ENCODE measurements at places on chromosomes 4 and X.

DNA sequence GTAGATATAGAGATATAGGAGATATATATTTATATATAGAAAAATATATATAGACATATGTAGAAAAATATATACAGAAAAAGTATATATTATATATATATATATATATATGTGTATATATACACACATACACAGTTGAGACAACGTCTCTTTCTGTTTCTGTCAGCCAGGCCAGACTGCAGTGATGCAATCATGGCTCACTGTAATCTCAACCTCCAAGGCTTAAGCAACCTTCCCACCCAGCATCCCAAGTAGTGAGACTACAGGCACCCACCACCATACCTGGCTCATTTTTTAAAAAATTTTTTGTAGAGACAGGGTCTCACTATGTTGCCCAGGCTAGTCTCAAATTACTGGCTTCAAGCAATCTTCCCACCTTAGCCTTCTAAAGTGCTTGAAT, 426.3 kb downstream of the GPM6A start:
- DNase-seq = no peak

GRCh38 chr4:67250131-67250896, 295.0 kb downstream of the CENPC start:
- DNase-seq = no peak

- no peak for DNase-seq
Observed at GRCh38 chr4:16926214-16926613, 27.8 kb upstream of the LDB2 start.

DNA sequence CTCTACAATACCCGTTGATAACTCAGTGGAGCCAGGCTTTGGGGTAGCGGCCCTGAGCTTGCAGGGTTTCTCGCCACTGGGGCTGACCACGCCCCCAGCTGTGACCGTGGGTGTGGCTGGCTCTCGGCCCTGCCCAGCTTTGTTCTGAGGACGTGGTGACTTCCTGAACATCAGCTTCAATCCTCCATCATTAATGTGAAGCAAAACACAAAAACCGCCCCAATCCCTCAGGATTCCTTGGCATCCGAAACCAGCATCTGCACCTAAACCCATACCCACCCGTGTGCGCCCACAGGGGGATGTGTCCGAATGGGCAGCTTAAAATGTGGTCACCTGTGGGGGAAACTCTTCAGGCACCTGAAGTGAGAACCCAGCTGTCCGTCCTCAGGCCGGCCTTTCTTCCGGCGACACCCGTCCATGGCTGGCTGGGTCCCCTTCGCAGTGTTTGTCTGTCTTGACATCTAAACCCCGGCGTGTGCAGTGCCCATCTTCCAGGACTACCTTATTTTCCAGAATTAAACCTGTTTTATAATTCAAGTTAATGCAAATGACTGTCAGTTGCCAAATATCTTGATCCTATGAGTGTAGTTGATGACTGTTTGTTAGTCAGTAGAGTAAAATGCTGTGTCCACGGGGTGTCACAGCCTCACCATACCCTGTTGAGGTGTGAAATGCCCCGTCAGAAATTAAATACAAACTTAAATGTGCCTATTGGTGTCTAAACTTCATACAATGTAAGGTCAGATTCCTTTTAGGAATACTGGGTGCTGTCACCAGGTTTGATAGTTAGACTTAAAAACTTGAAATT, 27.3 kb downstream of the NELFA start:
- no peak for DNase-seq

- no peak for DNase-seq
Observed at GRCh38 chr4:100581337-100581736, 63.5 kb upstream of the EMCN start.

DNA sequence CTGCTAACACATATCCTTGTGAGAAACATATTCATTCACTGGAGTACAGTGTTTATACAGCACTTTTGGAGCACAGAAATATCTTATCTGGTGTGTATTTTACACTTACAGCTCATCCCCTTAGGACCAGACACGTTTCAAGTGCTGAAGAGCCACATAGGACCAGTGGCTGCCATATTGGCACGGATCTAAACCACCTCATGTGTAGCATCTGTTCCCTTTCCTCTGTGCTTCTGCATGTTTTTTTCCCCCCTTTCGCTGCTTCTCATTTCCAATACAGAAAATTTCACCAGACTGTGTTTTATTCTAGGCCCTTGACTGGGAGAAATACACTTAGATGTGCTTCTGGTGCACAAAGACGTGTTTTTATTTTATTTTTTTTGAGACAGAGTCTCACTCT, 69.7 kb upstream of the RBMX start:
- no peak for DNase-seq

DNA sequence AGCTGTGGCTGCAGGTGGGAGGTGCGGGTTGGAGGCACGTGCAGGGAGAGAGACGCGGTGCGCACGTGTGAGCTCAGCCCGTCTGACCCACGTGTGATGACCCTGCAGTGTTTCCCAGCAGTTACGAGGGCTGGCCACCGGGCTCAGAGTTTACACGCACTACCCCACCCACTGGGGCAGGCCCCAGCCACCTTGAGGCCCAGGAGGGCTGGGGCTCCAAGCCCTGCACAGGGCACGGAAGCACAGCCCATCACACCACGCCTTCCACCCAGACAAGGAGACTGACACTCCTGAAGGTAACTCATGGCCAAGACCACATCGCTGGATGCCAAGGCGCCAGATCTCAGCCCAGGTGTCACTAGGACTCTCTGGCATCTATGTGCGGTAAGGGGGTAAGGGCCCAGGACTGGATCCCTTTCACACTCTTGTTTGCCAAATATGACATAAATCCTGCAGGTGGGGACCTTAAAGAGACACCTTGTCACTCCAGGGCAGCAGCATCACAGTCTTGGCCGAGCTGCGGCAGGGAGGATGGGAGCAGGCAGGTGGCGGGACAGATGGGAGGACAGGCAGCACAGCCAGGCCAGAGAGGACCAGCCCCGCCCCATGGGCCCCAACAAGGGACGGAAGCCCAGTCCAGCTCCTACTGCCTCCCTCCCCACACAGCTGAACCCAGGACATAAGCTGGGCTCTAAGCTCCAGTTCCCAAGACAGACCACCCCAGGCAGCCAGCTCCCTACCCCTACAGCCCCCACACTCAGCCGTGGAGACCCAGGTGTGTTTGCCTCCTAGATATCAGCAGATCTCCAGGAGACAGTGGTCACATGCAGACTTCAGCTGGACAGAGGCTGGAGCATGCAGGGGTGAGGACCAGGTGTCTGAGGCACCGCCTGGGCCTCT, 56.8 kb downstream of the ZFYVE28 start:
- no peak for DNase-seq

GRCh38 chrX:53714580-53715345, 28.2 kb upstream of the HUWE1 start:
- no peak for DNase-seq

- no peak for DNase-seq
Observed at GRCh38 chr4:13309751-13310150, 174.4 kb downstream of the RAB28 start.

- no peak for DNase-seq
Observed at GRCh38 chrX:150761176-150761818, 68.1 kb downstream of the MTMR1 start.

GRCh38 chr4:85233516-85233915, 241.4 kb upstream of the ARHGAP24 start:
- no peak for DNase-seq

- no peak for DNase-seq
Observed at GRCh38 chrX:146055733-146056132, 238.1 kb downstream of the SLITRK2 start.

DNA sequence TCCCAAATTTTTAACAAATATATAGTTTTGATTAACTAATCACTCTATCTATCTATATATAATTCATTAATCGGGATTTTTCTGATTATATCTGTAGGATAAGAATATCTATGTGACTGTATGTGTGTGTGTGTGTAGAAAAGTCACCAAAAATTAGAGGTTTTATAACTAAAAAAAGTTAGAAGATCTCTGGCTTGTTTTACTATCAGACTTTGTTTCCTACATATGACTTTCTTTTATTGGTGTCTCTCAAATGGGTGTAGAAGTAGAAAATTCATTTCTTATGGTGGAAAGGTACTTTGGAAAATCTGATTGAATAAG, 26.7 kb upstream of the TMPRSS11D start:
- DNase-seq = no peak

DNA sequence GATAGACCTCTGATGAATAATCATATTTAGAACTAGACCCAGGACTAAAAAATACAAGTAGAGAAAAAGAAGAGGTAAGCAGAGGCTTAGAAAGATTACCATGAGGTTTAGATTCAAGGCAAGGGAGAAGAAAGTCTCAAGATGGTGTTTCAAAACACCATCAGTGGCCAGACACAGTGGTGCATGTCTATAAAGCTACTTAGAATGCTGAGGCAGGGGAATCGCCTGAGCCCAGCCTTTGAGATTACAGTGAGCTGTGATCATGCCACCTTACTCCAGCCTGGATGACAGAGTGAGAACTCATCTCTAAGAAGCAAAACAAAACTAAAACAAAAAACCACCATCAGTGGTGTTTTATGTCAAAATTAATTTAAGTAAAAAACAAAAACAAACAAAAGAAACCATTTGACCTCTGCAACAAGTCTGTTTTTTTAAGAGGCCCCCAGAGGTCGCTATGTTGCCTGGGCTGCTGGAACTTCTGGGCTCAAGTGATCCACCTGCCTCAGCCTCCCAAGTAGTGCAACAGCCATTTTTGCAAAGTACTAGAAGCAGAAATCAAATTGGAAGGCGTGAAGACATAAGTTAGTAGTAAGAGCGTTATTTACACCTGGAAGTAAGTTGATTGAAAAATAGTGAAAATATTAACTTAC, 784.3 kb downstream of the ADGRL3 start:
- DNase-seq = no peak

- no peak for DNase-seq
Observed at GRCh38 chr4:45345558-45345957, 619.2 kb upstream of the GNPDA2 start.

DNA sequence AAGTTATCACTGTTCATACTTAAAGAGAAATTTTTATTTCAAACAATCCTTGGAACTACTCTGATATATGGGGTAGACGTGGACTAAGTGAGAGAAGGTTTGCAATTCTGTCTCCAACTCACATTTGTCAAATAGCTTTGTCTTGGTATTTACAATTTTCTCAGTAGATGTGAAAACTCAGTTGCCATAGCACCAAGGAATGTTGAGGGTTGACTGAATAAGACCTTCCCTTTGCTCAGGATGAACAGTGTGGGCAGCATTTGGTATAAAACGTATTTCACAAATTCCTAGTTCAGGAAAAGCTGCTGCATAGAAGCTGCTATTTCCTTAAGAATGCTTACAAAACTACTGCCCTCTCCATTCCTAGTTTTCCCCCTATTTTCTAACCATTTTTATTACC, 399.5 kb downstream of the NKX6-1 start:
- DNase-seq = no peak

GRCh38 chr4:130233377-130234047, 1137.6 kb downstream of the C4orf33 start:
- DNase-seq = no peak

- no peak for DNase-seq
Observed at GRCh38 chr4:148044089-148044911, 312.4 kb downstream of the ARHGAP10 start.

GRCh38 chr4:131316086-131316485, 1833.0 kb upstream of the PCDH10 start:
- DNase-seq = no peak

- no peak for DNase-seq
Observed at GRCh38 chr4:82652062-82652461, 90.3 kb upstream of the TMEM150C start.

- DNase-seq = no peak
Observed at GRCh38 chrX:29862126-29862677, 353.2 kb upstream of the MAGEB2 start.

GRCh38 chr4:25795566-25796454, 67.0 kb downstream of the SEL1L3 start:
- no peak for DNase-seq

DNA sequence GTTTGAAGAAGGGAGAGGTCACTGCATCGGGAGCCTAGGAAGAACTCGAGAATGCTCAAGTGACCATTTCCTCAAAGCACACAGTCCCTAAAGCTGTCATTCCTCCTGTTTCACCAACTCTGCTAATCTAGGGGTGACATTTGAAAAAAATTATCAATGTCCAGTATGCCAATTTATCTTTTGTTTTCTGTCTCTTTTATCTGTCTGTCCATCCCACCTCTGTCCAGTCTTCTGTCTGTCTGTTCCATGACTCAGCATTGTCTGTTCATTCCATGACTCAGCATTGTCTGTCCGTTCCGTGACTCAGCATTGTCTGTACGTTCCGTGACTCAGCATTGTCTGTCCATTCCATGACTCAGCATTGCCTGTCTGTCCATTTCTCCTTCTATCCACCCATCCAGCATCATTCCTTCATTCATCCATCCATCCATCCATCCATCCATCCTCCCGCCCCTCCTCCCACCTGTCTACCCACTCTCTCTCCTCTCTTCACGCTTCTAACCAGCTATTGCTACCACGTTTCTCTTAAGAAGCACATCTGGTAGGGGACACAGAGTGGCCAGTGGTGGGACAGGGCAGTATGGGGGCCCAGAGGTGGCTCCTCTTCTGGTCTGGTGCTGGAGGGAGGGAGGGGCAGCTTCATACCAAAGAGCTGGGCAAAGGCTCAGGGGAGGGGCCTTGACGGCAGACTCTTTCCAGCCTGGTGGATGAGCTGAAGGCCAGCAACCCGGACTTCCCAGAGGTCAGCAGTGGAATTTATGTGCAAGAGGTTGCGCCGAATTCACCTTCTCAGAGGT, 34.1 kb downstream of the HTRA3 start:
- no peak for DNase-seq

- no peak for DNase-seq
Observed at GRCh38 chr4:52665592-52665991, 6.5 kb upstream of the USP46 start.

- no peak for DNase-seq
Observed at GRCh38 chr4:52979020-52979419, 116.9 kb downstream of the RASL11B start.

DNA sequence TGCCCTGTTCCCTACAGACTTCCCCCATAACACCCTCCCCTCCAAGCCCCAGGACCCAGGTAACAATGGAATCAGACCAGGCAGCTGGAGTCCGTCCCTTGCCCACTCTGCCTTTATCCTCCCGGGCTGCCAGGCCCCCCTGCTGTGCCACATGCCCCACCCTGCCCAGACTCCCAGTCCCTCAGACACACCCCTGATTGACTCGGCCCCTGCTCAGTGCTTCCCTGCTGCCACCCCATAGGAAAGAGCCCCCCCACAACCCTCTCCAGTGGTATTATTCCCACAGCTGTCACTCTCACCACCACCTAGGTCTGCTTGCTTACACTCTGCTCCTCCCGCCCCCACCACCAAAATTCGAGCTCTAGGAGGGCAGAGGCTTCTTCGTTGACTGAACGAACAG, 4.7 kb upstream of the NAA10 start:
- DNase-seq = no peak

- no peak for DNase-seq
Observed at GRCh38 chr4:78298618-78299017, 241.5 kb downstream of the FRAS1 start.

All from stimulated activated CD4-positive, alpha-beta T cell treated with anti-CD3 and anti-CD28 coated beads, Interleukin-1b, Interleukin-23, amount 100 ng/mL, for 1 hour (primary cell).